ENCODE measurements at places on chromosomes 7 and 10.
A peak's percentile ranks its signal among the peaks of the same experiment; 100 is the strongest.

GRCh38 chr7:35748371-35748770 is 52.5 kb upstream of the SEPTIN7 start:
- no peak for DNase-seq

- DNase-seq: no peak
Observed at GRCh38 chr10:76310588-76311080, 879.2 kb downstream of the LRMDA start.

GRCh38 chr7:2044883-2045471 is 187.8 kb downstream of the MAD1L1 start:
- DNase-seq: no peak

- DNase-seq: no peak
Observed at GRCh38 chr7:2982831-2983230, 60.8 kb downstream of the CARD11 start.

DNA sequence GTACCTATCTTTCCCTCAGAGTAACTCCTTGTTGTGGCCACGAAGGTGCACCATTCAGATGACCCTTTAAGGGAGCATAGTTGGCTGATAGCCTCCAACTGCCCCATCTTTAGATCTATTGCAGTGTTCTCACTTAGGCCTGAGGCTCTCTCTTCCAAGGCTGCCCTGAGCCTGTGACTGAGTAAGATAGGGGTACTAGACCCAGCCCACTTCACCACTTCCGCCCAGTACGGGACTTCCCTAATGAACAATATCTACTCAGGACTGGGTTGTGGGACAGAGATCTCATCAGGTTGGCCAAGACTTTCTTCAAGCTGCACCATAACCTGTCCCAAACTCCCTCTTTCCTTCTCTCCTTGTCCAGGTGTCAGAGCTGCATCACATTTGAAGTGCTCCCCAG is 5.7 kb upstream of the GNAI1 start:
- DNase-seq: no peak

GRCh38 chr10:27663621-27664020 is 82.0 kb downstream of the MKX start:
- DNase-seq: no peak

DNA sequence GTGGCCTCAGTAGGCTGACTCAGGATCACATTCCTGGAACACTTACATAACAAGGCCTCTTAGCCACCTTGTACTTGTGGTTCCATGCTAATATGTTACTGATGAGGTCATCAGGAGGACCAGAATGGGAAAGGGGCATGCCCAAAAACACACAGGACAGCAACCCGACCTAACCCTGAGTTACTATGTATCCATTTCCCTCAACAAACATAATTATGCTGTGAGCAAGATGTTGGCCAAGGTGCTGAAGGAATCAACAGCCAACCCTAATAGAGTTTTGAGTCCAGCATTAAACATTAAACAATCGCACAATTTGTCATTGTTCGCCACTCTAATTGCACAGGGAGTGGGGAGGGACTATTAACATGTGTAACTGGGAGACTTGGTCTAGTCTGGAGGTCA is 129.4 kb downstream of the PLPP4 start:
- DNase-seq: no peak

GRCh38 chr7:28723336-28723735 is 234.8 kb downstream of the TRIL start:
- no peak for DNase-seq

GRCh38 chr10:103745341-103746247 is 109.8 kb downstream of the SH3PXD2A start:
- DNase-seq: no peak

DNA sequence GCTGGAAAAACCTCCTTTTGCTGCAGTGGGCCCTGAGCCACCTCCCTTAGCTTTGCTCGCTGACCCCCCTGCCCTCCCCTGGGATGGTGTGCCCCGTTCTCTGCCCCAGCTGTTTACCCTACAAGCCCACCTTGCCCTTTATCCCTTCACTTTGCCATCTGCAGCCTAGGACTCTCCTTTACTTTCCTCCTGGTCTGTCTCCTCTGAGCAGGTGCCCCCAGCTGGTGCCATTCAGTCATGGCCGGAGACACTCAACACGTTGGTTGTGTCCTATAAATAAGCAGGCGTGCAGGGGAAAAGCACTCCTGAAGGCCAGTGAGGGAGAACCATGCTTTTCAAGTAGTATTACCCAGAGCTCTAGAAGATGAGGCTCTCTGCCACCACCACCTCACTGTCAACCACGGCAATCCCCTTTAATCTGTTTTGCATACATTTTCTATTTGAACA is 6.1 kb downstream of the RASSF4 start:
- DNase-seq: peak; percentile 64

DNA sequence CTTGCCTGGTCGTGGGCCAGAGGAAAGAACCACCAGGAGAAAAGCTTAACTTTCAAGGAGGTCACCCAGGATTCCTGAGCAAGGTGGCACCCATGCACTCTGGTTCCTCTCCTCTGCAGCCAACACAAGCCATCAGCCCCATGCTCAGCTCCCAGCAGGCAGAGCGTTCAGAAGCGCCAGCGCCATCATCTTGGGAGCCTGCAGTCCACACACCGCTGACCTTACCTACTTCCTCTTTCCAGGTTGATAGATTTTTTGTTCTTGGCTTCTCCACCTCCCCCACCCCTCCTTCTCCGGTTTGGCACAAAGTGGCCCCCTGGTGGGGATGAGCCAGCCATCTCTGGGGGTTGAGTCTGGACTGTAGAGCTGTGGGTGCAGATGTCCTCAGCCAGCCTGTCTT is 1.7 kb upstream of the WDR86 start:
- DNase-seq: no peak

DNA sequence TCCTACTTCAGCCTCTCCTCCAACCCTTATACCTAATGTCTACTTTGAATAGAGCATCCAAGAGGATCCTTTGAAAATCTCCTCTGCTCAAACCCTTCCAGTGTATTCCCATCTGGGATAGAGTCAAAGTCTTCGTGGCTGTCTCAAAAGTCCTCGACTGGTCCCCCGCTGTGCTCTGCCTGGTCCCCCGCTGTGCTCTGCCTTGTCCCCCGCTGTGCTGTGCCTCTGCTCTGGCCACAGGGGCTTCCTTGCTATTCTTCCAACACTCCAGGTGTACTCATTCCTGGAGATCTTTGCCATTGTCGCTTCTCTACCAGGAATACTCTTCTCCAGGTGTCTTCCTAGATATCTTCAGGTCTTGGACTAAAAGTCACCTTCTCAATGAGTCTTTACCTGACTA is 36.1 kb upstream of the COMMD3 start:
- DNase-seq: no peak

DNA sequence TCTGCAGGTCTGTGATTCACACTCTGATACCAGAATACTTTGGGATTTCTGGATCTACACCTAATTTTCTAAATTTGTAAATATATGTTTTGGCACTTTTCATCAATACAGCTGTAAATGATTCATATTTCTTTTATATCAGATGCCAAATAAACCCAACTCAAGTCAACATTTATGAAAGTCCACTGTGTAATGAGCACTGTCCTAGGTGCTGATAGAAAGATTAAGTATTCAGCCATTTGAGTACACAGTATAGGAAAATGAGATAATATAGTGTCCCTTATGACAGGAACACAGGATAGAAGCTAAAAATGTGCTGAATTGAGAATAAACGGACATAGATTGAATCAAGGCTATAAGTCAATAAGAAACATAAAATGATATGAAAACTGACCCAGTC is 6.4 kb downstream of the ANXA7 start:
- DNase-seq: no peak

DNA sequence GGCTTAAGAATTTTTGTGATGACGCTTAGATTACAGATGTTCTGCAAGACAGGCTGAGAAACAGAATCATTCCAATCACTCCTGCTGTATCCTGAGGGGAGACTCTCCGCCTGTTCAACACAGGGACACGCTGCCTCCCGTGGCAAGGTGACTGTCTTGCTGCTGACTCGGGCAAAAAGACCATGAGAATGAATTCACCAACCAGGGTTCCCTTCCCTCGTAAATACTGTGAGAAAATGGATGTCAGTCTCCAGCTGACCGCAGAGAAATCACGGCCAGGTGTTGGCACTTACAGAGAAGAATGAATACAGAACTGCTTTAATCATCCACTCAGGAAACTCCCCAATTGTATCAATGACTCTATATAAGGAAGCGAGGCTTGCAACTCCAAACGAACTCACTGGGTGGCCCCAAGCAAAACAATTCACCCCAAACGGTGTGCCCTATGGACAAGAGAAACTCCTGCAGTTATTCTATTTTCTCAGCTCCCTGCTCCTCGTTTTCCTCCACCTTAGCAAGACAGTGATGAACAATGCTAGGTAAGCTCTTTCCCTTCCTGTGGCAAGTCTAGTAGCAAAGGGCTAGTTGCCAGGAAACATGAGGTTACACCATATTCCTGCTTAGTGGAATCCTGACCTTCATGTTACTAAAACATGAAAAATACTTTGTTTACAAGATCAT is 22.8 kb downstream of the GNA12 start:
- no peak for DNase-seq

GRCh38 chr10:49105076-49105475 is 10.2 kb downstream of the VSTM4 start:
- no peak for DNase-seq

DNA sequence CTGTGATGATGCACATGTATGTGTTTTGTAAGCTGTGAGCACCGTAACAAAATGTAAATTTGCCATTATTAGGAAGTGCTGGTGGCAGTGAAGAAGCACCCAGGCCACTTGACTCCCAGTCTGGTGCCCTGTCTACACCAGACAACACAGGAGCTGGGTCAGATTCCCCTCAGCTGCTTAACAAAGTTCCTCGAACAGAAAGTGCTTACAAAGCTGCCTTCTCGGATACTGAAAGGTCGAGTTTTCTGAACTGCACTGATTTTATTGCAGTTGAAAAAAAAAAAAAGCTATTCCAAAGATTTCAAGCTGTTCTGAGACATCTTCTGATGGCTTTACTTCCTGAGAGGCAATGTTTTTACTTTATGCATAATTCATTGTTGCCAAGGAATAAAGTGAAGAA is 71.1 kb downstream of the ATAD1 start:
- no peak for DNase-seq

- DNase-seq: no peak
Observed at GRCh38 chr7:150901160-150902035, 49.1 kb downstream of the AOC1 start.

DNA sequence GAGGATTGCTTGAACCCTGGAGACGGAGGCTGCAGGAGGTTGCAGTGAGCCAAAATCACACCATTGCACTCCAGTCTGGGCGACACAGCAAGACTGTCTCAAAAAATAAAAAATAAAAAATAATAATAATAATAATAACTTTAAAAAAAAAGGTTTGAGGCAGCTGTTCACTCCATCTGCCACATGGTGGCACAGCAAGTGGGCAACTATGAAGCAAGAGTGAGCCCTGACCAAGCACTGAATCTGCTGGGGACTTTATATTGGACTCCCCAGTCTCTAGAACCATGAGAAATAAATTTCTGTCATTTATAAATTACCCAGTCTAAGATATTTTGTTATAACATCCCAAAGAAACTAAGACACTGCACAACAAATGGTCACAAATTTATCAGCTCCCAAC is 14.6 kb upstream of the BRI3 start:
- no peak for DNase-seq
